ENCODE measurements at places on chromosomes 13 and 19.

DNA sequence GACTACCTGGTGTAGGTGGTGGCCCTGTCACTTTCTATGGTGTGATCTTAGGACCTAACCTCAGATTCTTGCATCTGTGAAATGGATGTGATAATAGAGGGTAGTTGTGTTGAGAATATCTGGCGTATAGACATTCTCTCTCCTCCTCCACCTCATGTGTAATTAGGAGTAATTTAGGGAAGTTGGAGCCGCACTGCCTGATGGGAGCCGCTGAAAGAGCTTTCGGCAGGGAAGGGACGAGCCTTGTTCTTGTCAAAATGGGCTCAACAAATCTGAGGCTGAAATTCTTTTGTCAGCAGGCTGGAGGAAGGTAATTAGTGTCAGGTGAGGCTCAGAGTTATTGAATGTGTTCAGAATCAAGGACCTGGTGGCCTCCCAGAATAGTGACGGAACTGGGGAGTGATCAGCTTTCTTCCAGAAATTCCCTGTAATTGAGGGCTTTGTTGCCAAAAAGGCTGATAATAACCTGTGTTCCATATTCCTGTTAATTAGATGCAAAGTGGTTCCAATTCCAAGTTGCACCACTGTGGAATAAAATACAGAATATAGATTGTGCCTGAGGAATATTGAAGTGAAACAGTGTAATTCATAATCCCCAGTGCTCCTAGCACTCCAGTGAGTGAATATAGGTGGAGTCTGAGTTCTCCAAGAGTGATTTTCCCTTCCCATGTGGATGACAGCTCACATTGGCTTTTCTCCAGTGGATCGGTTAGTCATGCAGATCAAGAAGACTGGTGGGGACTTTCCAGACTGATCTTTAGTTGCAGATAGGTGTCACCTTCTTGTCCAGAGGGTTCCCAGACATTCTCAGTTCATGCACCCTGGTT, 47.5 kb downstream of the SPATA13 start:
- no peak for DNase-seq

DNA sequence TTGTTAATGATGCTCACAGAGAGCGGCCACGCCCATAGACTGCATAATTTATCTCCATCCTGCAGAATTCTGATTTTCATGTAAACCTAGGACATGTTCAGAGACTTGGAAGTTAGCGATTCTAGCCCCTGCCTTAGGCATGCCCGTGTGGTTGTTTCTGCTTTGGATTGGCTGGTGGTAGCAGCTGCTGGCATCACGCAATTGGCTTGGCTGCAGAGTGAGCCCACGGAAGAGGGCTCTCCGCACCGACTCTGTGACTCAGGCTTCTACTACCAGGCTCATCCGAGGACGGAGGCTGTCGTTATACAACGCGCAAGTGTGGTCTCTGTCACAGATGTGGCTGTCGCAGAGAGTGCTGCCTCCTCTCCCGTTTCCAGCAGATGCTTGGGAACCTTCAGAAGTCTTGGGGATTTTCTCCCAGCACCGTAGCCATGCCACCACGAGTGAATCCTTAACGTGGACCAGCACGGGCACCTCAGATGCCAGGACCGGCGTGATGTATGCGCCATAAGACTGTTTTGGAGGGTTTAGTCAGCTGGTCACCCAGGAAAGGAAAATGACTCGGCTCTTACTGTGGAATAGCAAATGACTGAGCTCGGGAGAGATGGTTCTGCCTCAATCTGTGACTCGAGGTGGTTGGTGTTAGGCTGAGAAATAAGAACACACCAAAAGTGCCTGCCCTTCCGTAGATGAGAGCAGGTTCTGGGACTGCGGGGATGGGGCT, 61.0 kb upstream of the F7 start:
- DNase-seq, result no peak

DNA sequence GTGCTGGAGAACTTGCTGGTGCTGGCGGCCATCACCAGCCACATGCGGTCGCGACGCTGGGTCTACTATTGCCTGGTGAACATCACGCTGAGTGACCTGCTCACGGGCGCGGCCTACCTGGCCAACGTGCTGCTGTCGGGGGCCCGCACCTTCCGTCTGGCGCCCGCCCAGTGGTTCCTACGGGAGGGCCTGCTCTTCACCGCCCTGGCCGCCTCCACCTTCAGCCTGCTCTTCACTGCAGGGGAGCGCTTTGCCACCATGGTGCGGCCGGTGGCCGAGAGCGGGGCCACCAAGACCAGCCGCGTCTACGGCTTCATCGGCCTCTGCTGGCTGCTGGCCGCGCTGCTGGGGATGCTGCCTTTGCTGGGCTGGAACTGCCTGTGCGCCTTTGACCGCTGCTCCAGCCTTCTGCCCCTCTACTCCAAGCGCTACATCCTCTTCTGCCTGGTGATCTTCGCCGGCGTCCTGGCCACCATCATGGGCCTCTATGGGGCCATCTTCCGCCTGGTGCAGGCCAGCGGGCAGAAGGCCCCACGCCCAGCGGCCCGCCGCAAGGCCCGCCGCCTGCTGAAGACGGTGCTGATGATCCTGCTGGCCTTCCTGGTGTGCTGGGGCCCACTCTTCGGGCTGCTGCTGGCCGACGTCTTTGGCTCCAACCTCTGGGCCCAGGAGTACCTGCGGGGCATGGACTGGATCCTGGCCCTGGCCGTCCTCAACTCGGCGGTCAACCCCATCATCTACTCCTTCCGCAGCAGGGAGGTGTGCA, 587 bp downstream of the S1PR4 start:
- no peak for DNase-seq

DNA sequence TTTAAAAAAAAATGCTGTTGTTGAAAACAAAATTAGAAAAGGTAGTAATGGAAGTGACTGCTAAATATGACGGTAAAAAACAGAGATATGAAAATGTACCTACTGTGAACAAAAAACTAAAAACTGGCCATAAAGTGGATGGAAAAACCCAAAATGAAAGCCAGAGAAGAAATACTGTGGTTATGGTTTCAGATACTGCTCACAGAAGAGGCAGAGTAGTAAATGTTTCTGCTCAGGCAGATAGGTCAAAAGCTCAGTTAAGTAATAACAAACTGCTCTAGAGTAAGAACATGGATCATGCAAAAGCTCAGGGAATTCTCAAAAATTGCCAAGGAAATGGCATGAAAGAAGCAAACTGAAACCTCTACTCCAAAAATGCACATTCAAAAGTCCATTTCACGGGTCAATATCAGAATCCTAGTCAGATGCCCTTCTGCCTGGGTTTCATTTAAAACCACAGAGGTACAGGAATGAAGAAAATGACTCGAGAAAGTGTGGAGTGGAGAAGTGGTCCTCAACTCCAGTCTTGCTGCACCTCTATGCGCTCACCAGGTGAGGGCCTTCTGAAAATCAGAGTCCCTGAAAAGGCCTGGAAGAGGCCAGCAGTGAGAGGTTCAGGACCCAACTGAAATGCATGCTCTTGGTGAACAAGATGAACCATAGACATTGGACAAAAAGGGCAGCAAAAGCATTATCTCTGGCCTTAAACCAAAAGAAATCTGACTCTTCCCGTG, 315.0 kb upstream of the SPRY2 start:
- no peak for DNase-seq

- DNase-seq, result no peak
Measured at GRCh38 chr19:42115219-42115618, 17.0 kb downstream of the POU2F2 start.

GRCh38 chr19:29404951-29405727, 120.7 kb upstream of the VSTM2B start:
- no peak for DNase-seq

DNA sequence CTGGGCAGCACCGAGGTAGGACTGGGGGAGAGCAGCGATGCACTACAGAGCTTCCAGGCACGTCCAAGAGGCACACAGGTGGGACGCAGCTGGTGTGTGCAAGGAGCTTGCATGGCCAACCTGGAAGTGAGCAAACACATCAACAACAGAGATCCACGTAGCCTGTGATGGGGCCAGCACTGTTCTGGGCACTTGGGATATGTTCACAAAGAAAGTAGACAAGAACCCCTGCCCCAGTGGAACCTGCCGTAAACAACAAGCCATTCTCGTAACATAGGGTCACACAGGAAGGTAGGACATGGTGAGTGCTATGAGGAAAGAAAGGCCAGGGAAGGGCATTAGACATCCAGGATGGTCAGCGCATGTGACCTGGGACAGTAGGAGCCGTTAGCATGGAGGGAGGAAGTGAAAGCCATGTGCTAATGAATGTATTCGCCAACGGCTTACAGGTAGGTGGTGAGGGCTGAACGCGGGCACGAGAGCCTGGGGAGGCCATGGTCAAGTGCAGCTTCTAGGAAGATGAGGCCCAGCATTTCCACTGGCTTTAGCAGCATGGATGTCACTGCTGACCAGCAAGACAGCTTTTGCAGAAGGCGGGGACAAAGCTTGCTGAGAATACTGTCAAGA, 105.5 kb downstream of the TEX26 start:
- DNase-seq, result no peak

GRCh38 chr19:56098731-56099568, 22.1 kb downstream of the ZNF787 start:
- DNase-seq, result no peak

GRCh38 chr13:110802260-110802659, 88.8 kb downstream of the ING1 start:
- no peak for DNase-seq

DNA sequence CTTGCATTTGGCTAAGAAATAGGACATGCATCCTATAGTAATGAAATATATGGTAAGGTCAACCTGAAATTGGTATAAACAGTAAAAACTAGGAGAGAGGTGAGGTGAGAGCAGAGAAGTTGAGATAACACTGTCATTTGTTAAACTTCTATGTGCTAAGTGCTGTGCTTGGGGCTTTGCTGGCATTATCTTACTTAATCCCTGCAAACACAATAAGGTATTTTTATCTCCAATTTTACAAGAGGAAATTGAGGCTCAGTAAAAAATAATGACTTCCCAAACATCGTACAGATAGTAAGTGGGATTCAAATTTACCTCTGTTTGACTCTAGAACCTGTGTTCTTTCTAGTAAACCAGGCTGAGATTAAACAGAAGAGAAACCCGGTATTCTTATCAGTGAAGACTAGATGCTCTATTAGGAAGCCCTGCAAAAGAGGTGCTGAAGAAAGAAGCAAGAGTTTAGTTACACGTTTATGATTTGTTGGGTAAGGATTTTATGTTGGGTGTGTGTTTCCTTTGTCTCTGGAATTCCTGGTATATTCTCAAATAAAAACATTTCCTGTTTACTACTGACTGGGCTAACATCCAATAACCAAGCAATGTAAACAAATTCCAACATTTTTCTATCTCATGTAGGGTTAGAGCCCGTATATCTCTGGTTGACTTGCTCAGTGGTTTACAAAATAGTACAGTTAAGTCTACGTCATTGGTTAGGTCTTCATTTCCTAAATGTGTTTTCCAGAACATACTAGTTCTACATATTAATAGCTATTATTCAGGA, 137.3 kb upstream of the FNDC3A start:
- DNase-seq, result no peak

GRCh38 chr19:41111750-41112295, 2.4 kb upstream of the CYP2F1 start:
- no peak for DNase-seq

- DNase-seq, result no peak
Measured at GRCh38 chr13:42594481-42595252, 20.7 kb downstream of the TNFSF11 start.

GRCh38 chr19:5024282-5024681, 55.4 kb downstream of the KDM4B start:
- no peak for DNase-seq

GRCh38 chr13:28313579-28313978, 175.2 kb downstream of the PAN3 start:
- no peak for DNase-seq

DNA sequence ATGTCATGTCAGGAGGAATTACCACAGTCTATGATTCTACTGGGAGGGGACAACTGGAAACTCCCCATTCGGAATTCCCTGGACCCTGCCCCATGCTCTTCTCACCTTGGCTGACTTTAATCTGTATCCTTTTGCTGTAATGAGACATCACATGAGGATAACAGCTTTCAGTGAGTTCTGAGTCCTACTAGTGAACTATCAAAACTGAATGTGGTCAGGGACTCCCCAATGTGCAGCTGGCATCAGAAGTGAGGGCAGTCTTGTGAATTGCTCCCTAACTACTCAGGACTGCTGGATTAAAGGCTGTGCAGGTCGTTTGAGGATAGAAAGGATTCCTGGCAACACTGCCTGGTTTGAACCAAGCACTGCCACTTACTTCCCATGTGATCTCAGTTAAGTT, 15.2 kb downstream of the SIGLEC7 start:
- no peak for DNase-seq

GRCh38 chr19:31071136-31071855, 277.9 kb downstream of the TSHZ3 start:
- DNase-seq, result no peak

GRCh38 chr19:37987356-37988332, 80.6 kb downstream of the SIPA1L3 start:
- DNase-seq, result no peak

- DNase-seq, result no peak
Measured at GRCh38 chr19:51799034-51799773, 4.2 kb downstream of the FPR3 start.

DNA sequence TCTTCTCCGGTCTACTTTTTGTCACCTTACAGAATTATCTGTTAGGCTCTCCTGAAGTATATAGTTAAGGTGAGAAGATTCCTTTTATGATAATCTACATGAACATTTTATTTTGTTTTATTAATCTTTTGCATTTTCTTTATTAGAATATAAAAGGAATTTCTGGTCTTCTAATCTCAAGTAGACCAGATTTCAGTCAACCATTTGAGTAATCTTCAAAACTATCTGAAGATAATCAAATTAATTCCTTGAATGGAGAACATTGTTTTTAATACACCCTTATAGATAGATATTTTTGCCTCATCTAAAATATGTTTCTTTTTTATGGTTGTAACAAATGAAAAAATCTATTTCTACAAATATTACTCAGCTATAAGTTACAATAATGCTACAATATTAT, 381.7 kb upstream of the PCDH20 start:
- no peak for DNase-seq

DNA sequence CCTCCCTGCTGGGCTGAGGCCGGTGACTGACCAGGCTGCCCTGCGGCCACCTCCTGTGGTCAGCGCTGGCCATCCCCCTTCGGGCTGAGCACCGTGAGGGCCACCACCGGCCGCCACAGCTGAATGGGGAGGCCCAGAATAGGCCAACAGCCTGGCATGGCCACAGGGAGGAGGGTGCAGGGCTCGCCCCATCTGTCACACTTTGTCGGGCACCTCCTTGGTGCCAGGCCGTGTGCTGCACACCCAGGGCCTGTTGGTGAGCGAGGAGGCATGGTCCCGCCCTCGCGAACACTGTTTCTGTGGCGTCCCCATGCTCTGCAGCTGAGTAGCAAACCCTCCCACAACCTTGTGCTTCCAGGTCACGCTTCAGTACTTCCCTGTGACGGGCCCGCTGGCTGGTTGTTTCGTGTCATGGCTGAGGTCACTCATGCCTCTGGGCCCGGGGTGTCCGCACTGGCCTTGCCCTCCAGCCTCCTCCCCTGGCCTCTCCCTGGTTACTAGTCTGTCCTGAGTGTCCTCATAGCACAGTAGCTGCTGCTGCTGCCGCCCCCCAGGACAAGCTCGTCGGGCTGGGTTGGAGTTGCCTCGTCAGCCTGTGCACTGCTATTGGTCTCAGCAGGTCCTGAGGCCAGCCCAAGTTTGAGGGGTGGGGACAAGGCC, 15.2 kb downstream of the EPN1 start:
- no peak for DNase-seq

- no peak for DNase-seq
Measured at GRCh38 chr19:7863971-7864689, 10.1 kb downstream of the PRR36 start.

All from stimulated activated CD8-positive, alpha-beta memory T cell treated with anti-CD3 and anti-CD28 coated beads, Interleukin-7, amount 100 ng/mL, for 24 hours (primary cell).